ENCODE measurements at places on chromosomes 1 and 21.

GRCh38 chr1:155513300-155513916 is 49.2 kb downstream of the ASH1L start:
- DNase-seq = peak; percentile 42

DNA sequence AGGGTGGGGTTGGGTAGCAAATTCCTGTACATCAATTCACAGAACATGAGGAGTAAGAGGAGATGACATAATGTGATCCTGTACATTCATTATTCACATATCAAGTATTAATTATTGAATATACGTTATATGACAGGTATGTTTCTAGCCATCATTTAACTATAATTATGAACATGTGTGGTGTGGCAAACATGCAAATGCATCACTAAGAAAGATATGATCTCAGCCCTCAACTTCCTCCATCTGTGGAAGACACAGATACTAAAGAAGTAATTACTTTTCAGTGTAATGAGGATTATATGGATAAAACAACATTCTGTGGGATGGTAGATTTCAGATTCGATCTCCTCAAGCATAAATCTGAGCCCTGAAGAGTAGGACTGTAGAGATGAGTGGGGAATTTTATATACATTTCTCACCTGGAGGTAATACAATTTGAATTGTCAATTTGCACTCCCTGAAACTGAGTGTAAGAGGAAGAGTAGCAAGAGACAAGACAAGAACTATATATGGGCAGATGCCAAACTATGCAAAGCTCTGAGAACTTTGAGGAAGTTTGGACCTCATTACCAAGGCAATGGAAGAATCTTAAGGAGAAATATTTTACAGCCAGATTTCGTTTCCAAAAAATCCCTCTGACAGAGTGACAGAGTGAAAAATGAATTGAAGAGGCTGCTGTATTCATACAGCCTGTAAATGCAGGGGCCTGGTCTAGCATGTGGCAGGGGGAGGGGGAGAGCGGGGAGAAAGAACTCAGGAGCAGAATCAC is 275.5 kb downstream of the TPR start:
- DNase-seq = no peak

GRCh38 chr1:8078176-8078671 is 52.1 kb upstream of the ERRFI1 start:
- DNase-seq = no peak

DNA sequence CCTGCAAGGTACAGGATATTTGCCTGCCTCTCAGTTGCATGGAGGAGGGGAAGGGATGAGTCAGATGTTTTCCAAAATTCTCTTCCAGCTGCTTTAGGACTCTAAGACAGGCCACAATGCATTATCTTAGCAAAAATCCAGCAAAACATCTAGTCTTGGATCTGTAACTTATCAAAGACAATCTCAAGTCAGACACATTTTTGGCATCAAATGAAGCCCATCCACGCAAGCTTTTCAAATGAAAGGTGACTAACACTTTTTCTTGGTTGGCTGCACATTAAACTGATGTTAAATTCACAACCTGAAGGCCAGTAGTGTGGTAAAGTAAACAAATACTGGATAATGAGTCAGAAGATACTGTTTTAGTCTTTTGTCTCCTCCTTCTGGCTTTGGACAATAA is 21.3 kb downstream of the FAM78B start:
- DNase-seq = no peak

DNA sequence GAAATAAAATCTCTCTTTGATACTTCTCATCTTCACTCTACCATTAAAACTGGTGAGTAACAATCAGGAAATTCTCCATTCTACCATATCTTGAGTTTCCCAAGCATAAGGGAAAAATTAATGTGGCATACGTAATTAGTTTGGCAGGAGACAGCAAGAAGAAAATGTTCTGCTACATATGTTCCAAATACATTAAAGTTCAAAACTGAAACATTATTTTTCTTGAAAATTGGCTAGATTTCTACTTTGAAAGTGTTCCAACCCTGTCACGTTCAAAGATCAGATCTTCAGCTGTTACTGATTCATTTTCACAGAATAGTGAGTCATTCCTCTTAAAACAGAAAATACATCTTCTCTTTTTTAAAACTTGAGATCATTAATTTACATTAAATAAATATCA is 48.5 kb downstream of the PIGK start:
- DNase-seq = no peak

DNA sequence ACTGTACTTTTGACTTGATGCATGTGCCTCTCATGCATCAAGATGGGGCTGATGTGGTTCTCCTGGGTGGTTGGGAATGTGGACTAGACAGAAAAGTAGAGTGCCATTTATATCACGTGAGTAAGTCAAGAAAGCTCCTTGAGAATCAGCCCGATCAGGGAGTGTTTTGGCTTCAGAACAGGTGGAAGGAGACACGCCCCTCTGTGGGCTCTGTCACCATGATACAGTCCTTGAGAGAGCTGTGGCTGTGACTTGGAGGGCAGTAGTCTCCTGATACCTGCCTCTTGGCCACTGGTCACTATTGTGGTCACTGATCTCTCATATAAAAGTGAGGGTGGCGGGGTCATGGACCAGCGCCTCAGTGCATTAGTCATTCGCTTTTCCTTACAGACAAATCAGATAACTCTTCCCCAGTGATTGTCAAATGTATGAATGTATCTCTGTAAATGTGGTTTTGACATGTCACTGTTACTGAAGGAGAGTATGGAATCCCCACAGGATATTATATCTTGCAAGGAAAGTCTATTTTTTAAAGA is 8.9 kb upstream of the C4BPB start:
- no peak for DNase-seq

GRCh38 chr1:69733061-69733460 is 165.3 kb downstream of the LRRC7 start:
- DNase-seq = no peak

Data from amniotic stem cell (primary cell).